ENCODE measurements at places on chromosomes 7 and 10.

DNA sequence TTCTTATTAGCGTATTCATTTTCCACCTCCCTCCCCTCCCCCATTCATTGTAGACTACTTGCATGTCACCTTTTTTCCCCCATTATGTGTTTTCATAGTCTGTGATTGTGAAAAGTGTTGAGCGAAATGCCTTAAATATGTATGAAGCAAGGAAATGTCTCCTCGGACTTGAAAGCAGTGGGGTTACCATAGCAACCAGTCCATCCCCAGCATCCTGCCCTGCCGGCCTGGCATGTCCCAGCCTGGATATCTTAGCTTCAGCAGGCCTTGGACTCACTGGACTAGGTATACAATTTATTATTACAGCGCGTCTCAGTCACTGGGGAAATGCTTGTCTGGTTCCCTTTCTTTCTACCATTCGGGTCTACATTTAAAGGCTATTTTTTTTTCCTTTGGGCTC is 283.6 kb downstream of the BICC1 start:
- DNase-seq: no peak

DNA sequence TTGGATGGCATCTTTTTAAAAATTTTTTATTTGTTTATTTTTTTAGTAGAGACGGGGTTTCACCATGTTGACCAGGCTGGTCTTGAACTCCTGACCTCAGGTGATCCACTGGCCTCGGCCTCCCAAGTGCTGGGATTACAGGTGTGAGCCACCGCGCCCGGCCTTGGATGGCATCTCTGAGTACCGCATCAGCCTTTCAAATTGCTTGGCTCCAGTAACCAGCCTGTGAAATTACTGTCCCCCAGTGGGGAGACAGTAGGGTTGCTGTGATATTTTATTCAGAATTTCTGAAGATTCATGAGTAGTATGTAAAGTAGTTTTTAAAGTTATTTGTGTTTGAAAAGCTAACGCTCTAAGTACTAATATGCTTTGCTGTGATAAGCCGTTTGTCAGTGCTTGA is 1.2 kb downstream of the NUB1 start:
- DNase-seq: no peak

DNA sequence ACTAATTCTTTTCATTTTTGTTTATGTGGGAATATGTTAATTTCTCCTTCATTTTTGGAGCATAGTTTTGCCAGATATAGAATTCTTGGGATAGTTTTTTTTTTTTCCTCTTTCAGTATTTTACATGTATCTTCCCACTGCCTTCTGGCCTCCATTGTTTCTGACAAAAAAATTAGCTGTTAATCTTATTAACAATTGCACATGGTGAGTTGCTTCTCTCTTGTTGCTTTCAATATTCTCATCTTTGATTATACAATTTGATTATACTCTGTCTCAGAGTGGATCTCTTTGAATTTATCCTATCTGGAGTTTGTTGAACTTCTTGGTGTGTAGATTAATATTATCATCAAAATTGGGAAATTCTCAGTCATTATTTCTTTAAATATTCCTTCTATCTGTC is 41.4 kb upstream of the HABP2 start:
- DNase-seq: no peak

DNA sequence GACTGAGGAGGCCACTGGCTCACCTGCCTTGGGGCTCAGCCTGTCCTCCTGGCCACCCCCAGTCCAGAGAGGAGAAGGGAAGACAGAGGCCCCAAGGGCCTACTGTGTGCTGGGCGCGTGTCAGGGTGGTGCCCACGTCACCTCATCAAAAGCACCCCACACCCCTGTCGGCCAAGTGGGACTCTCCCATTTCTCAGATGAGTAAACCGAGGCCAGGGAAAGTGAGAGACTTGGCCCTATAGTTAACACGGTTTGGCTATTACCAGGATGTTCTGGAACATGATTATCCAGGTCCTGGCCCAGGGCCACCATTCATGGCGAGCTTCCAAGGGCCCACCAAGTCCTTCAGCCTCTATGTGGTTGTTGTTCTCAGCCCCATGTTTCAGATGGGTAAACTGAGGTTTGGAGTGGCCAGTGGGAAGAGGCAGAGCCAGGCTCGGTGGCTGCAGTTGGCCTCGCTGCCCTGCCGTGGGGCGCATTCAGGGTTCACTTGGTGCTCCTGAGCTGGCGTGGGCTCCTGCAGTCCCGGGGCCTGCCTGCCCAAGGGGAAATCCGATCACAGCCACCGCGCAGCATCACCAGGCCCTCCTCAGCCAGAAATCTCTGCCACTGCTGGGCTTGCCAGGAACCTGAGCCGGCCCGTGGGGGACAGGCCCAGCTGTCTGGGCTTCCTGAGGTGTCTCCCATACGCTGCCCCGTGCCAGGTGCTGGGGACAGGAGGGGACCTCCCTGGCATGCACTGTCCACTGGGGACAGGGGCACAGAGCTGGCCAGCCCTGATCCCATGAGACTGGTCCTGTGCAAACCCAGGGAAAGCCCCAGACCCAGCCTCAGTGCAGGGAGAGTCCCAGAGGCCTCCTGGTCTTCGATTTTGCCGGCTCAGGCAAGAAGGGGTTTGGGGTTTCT is 117.7 kb upstream of the TNRC18 start:
- no peak for DNase-seq

GRCh38 chr7:100156331-100157068 is 2.0 kb downstream of the TRAPPC14 start:
- DNase-seq: no peak
